Fibroblast of lung (primary cell): ENCODE measurements at places on chromosomes 5 and 9. TPM values are rescaled to one million over a fixed set of nuclear protein-coding genes. Genes with fewer than 3 reads are reported as not detected.

- no peak overlapping the region for H3K27ac ChIP-seq
- H3K36me3 ChIP-seq, result no peaks in the 10 kb centered on the region
- H3K4me1 ChIP-seq, result no peaks in the 10 kb centered on the region
- no peak overlapping the region for H3K4me3 ChIP-seq
- no peaks in the 10 kb centered on the region for H3K27me3 ChIP-seq
Measured at GRCh38 chr9:134957165-134957944, 39.6 kb upstream of the FCN1 start.

DNA sequence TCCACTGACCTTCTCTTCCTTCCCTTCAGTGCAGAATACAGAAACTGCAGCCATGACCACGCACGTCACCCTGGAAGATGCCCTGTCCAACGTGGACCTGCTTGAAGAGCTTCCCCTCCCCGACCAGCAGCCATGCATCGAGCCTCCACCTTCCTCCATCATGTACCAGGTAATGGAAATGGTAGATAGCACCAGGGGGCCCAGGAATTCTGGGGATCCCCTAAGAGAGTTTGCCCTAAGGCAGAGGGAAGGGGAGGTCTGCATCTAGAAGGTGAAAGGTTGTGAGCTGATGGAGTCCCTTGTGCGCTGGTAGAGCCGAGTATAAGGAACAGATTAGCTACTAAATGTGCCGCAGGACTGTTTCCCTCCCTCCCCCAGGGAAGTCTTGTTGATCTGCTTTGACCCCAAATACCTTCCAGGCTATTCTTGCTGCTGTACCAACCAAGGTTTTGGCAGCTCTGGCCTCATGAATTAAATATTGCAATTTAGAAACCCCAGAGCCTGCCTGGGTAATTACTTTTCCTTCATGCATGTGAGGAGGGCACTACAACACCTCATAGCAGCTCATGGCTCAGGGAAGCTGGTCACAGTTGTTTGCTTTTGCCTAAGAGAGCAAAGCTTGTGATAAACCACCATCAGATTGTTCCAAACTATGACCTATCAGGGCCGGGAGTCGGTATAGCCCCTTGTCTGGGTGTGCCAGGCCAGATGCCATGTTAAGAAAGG, 19.6 kb downstream of the CYFIP2 start:
- no peaks in the 10 kb centered on the region for H3K36me3 ChIP-seq
- H3K4me3 ChIP-seq, result no peak overlapping the region
- no peak overlapping the region for H3K27ac ChIP-seq
- no peak for DNase-seq

- no peak for DNase-seq
- no peaks in the 10 kb centered on the region for H3K36me3 ChIP-seq
- H3K4me3 ChIP-seq, result no peak overlapping the region
- no peak overlapping the region for H3K27ac ChIP-seq
- no peaks in the 10 kb centered on the region for H3K27me3 ChIP-seq
Measured at GRCh38 chr5:63233361-63233760, 654.7 kb downstream of the LRRC70 start.

DNA sequence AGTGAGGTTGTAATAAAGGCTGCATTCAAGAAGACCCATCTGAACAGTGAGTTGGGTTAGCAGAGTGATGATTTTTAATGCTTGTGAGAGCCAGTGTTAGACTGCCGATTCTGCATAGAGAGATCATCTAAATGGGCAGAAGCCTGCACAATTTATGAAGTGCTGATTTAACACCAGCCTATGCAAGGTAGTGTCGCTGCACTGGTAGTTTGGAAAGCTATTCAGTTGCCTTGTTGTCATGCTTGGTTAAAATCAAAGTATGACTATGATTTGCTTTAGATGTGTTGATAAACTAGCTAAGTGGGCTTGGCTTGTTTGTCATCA, 379 bp upstream of the LRRTM2 start:
- no peaks in the 10 kb centered on the region for H3K27me3 ChIP-seq
- no peak for DNase-seq

Gene PTGES
- 9.6 and 16.7 TPM in 2 replicates for total RNA-seq

DNA sequence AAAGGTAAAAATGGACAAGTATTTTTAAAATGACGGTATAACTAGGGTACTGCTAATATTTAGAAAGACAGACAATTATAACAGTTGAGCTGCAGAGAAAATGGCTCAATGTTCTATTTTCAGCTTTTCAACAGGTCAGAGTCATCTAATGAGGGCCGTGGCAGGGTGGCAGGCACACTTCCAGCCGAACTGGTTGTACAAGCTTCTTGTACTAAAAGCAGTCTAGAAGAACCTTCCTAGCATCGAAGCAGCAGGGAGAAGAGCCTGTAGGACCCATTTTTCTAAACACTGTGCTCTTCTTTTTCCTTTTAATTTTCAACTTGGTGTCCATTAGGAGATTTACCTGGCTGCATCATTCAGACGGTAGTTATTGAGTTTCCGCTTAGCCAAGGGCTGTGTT, 85.6 kb downstream of the SLC28A3 start:
- H3K4me3 ChIP-seq, result no peak overlapping the region
- DNase-seq, result no peak
- no peaks in the 10 kb centered on the region for H3K27me3 ChIP-seq
- H3K27ac ChIP-seq, result no peak overlapping the region
- H3K36me3 ChIP-seq, result no peaks in the 10 kb centered on the region
- H3K4me1 ChIP-seq, result no peaks in the 10 kb centered on the region

GRCh38 chr5:41763574-41763973, 106.7 kb downstream of the OXCT1 start:
- no peaks in the 10 kb centered on the region for H3K36me3 ChIP-seq
- no peaks in the 10 kb centered on the region for H3K27me3 ChIP-seq
- DNase-seq, result no peak
- no peak overlapping the region for H3K27ac ChIP-seq
- H3K4me1 ChIP-seq, result peaks cover 5% of the 10 kb centered on the region
- no peak overlapping the region for H3K4me3 ChIP-seq

DNA sequence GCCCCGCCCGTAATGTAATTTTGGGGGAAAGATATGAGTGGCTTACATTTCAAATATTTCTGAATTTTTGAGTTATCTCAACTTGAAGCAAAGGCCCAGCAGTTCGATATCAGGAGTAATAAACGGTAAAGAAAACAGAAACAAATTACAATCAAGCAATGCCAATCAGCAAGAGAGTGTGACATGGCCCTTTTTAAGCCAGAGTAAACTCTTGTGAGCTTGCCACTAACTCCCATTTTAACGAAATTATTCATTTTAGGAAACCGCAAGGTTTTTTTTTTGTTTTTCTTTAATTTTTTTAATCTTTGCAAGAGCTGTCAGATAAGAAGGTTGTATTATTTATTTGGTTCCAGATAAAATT, 17.6 kb upstream of the CDK7 start:
- no peak overlapping the region for H3K27ac ChIP-seq
- DNase-seq, result no peak
- H3K4me1 ChIP-seq, result peaks cover 8% of the 10 kb centered on the region
- H3K27me3 ChIP-seq, result no peaks in the 10 kb centered on the region
- peak overlapping the region; percentile 100 for H3K4me3 ChIP-seq

DNA sequence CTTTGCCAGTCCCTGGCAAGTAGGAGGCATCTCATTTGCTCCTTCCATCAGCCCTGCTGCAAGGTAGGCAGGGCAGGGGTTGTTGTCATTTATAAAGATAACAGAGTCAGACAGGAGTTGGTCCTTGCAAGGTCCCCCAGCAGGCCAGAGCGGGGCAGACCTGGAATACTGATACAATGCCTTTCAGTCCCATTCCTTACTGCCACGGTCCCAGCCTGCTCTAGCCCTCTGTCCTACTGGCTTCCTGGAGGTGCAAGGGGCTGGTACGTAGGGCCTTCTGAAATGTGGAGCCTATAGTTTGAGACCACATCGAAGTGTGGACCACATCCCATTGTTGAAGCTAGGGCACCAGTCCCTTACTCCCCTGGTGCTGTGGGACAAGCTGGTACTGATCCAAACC, 42.8 kb upstream of the PITX1 start:
- H3K36me3 ChIP-seq, result no peaks in the 10 kb centered on the region
- no peak overlapping the region for H3K4me3 ChIP-seq
- DNase-seq, result no peak
- H3K27ac ChIP-seq, result no peak overlapping the region
- peaks cover 3% of the 10 kb centered on the region for H3K27me3 ChIP-seq
